ELR (cell line): ENCODE measurements at places on chromosomes 6 and 20.

DNA sequence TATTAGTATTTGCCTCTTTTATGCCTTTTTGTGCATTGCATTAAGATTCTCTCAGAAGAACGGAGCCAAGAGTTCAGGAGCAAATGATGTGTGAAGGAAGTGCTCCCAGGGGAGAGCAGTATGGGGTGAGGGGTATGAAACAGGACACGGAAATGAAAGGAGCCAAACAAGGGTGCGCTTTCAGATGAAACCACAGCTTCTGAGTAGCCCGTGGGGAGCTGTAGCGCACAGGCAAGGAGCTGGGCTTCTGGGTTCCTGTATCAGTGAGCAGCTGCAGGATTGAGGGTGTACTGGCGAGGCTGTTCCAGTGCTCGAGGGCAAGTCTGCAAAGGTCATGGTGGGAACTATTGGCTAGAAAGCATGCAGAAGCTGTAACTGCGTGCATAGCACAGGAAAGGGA, 25.4 kb downstream of the ANKEF1 start:
- DNase-seq, result no peak

DNA sequence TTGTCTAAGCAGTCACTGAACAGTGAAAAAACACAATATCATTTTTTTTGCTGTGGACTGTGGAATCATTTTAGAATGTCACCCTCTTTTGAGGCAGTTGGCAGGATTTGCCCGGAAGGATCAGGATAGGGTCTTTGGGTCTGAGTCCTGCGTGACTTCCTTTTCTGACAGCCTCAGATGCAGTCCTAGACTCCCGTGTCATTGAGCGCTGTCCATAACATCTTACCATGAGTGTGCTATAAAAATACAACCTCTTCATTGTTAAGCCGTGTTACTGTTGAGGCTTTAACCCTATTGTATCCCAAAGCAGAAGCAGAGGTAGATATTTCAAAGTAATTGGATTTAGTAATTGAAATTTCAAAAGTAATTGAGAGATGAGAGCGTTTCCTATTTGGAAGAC, 30.6 kb downstream of the ARID1B start:
- DNase-seq, result no peak

DNA sequence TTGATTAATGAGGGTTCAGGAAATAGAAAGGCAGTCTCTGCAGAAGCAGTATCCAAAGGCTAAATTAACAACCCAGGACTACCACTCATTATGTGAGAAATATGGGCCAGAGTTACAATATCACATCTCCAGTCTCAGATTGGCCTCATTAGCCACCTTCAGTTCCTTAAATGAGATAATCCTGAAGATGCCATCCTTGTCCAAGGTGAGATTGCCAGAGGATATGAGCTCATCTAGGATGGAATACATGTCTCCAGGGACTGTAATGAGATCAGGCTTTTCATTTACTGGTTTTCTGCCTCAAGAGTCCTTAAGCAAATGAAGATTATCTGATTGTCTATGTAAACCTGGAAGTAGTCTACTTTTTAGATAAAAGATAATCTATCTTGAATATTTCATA, 196.3 kb downstream of the FUT9 start:
- DNase-seq, result no peak

DNA sequence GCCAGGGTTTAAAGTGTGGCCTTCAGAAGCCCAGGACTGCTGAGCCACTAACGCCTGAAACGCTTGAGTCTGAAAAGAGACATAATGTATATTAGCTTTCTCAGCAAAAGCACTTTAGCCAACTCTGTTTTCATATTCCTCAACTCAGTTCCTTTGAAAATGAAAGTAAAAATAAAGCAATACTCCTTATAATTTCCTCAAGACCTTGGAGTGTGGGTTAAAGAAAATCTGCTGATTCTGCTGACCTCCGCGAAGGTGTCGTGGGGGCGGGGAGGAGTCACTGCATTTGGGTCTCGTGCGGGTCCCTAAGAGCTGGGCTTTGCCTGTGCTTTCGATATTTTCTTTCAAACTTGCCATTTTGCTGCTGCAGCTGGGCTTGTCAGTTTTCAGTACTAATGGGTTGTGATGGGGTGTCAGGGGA, 142.2 kb upstream of the ARID1B start:
- DNase-seq, result no peak

GRCh38 chr20:41017448-41018042, 11.1 kb upstream of the TOP1 start:
- no peak for DNase-seq

DNA sequence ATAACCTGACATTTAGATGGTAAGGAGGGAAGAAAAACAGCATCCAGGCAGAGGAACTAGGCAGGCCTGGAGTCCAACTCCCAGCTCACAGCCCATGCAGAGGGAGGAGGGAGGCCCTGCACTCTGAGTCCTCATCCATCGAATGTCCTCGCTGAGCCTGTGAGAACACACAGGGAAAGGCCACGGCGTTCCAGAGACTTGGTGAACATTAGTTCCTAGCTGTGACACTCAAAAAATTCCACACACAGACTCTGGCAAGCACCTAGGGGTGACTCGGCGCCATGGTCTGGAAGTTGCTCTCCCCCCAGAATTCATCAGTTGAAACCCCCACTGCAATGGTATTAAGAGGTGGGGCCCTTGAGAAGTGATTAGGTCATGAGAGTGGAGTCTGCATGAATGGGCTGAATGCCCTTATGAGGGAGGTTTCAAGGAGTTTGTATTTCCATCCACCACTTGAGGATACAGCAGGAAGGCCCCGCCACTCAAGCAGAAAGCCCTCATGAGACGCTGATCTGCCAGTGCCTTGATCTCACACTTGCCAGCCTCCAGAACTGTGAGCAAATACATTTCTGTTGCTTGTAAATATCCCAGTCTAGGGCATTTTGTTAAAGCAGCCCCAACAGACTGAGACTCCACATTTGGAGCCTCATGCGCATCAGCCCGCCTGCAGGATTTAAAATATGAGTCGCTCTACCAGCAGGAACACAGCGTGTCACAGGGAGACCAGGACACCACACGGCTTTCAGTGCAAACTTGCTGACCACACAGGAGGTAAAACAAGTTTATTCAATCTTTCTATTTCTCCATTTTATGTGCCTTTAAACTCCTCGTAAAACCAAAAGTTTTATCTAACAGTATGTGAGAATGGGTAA, 73.9 kb downstream of the WDR27 start:
- DNase-seq, result no peak

GRCh38 chr6:21033084-21033483, 498.8 kb downstream of the CDKAL1 start:
- no peak for DNase-seq

GRCh38 chr6:10418862-10419748, 4.2 kb upstream of the TFAP2A start:
- DNase-seq, result no peak

- no peak for DNase-seq
Observed at GRCh38 chr6:159913375-159913774, 22.6 kb downstream of the MAS1 start.

- DNase-seq, result peak; percentile 71
Observed at GRCh38 chr6:132300323-132300949, 100.8 kb downstream of the MOXD1 start.

GRCh38 chr6:106886081-106886843, 88.3 kb downstream of the CD24 start:
- DNase-seq, result no peak

DNA sequence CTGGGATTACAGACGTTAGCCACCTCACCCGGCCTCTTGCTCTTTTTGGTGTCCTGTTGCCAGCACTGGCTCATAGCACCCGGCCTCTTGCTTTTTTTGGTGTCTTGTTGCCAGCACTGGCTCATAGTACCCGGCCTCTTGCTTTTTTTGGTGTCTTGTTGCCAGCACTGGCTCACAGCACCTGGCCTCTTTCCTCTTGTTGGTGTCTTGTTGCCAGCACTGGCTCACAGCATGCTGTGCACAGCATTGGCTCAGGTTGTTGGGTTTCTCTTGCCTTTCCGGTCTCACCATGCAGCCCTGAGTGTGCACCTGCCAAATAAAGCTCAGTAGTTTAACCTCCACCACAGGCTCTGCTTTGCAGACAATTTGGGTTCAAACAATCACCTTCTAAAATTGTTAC, 208.2 kb downstream of the THBS2 start:
- DNase-seq, result no peak

DNA sequence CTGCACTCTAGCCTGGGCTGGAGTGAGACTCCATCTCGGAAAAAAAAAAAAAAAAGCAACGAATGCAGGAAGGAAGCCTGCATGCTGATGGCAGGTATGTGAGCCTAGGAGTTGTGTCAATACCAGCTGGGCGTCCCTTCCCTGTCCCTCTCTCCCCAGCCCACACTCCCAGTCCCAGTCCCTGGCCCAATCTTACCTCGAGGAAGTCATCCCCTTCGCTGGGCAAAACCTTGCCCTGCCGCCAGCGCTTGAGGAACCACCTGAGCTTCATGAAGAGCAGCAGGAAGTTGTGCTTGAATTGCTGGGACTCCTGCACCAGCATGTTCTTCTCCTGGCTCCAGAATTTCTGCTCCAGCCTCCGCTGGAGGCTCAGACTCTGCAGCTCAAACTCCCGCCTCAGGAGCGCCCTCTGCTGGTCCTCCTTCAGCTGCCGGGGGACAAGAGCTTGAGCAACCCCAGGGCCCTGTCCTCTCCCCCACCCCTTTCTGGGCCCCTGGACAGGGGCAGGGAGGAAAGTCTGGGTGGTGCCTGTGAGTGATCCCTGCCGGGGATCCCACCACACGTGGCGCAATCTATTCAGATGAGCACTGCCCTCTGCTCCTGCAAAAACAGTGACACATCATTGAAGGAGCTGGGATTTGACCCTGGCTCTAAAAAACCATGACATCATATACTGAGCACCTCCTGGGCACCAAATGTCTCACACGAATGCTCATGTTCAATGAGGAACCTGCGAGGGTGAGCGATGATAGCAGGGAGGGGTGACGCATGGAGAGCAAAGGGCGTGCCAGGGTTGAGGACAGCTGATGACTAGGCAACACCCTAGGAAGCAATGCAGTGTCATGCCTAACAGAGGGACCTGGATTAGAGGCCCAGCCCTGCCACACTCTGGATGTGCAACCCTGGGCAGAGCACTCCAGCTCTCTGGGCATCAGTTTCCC, 35.0 kb upstream of the DSN1 start:
- DNase-seq, result peak; percentile 98
